Suprapubic skin (tissue), 4 donors: ENCODE measurements at places on chromosomes 12 and 14. TPM values are rescaled to one million over a fixed set of nuclear protein-coding genes. Genes with fewer than 3 reads are reported as not detected.

- no peak for DNase-seq
- H3K36me3 ChIP-seq = no peaks in the 10 kb centered on the region
- H3K4me1 ChIP-seq = peaks cover 40% of the 10 kb centered on the region
- H3K27ac ChIP-seq = no peak overlapping the region
Measured at GRCh38 chr14:52692248-52692962, 3.0 kb downstream of the ERO1A start.

DNA sequence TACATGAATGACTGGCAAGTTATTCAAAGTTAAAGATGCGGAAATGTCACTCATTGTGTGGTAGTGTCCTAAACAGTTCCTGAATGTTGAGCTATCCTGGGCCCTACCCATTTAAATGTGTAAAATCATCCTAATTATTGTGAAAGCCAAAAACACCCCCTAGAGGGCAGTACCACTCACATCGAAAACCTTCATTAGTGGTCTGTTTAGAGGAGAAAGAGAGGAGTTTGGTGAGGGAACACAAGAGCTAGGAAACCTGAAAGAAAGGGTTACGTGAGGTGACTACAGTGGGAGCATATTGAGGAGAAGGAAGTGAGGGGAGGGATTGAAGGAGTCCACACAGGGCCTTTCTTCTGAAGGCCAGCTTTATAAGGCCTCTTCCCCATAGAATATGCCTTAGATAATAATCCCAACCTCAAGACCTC lies 2.5 kb upstream of the TEP1 start:
- no peak overlapping the region for H3K4me3 ChIP-seq
- H3K4me1 ChIP-seq = peaks cover 22% of the 10 kb centered on the region
- DNase-seq = no peak
- no peaks in the 10 kb centered on the region for H3K27me3 ChIP-seq
- H3K36me3 ChIP-seq = no peaks in the 10 kb centered on the region

DNA sequence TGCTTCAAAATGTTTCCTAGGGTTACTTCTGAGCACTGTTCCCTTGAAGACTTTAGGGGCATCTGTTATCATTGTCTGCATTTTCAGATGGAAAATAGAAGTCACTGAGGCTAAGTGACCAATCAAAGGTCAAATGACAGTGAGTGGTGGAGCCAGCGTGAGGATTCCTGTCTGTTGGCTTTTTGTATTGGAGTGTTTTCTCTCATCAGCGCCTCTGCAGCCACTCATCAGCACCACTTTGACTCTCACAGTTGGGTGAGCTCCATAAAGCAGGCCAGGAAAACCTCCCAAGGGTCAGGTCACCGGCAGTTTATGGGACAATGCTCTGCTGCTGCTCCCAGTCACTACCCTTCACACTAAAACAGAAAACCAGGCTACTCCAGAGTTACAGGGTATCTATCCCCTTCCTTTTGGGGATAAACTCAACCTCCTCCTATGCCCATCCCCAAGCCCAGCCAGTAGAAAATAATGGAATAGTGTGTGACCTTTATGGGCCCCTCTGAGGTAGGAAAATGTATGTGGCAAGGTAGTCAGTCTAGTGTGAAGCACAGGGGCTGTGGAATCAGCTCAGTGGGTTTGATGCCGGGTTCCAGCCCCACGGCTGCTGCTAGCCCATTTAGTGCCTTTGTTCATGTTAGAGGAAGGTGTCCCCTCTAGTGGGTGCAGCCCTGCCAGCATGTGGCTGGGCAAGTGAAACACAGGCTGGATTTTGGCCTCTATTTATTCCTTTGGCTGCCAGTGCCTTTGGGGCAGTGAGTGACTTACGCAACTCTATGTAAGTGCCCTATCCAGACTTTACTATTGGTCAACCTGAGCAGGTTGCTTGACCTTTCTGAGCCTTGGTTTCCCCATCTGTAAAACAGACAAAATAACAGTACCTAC lies 133.8 kb upstream of the CPM start:
- no peak overlapping the region for H3K4me3 ChIP-seq
- no peak for DNase-seq
- peaks cover 29% of the 10 kb centered on the region for H3K4me1 ChIP-seq
- H3K36me3 ChIP-seq = no peaks in the 10 kb centered on the region
- H3K27me3 ChIP-seq = no peaks in the 10 kb centered on the region
- no peak overlapping the region for H3K27ac ChIP-seq

- no peaks in the 10 kb centered on the region for H3K36me3 ChIP-seq
- no peak for DNase-seq
- H3K4me3 ChIP-seq = no peak overlapping the region
- no peaks in the 10 kb centered on the region for H3K27me3 ChIP-seq
- no peak overlapping the region for H3K27ac ChIP-seq
- peaks cover 9% of the 10 kb centered on the region for H3K4me1 ChIP-seq
Measured at GRCh38 chr14:55946231-55946630, 172.0 kb upstream of the PELI2 start.

DNA sequence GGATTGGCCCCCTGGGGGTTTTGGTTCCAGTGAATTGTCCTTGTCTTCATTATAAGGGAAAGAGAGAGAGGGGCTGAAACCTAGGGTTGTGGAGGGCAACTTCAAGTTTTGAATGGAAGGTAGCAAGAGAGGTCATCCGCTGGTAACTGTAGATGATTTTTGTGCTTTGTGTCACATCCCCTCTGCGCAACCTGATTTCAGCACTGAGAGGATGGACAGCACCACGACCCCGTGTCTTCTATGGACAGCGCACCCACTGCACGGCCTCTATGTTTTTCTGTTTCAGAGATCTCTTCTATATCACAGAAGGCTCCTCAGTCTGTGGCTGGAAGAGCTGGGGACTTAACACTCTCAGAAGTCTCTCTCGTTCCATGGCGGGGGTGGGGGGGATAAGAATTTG lies 127.0 kb upstream of the RPH3A start:
- no peak overlapping the region for H3K4me3 ChIP-seq
- H3K36me3 ChIP-seq = no peaks in the 10 kb centered on the region
- H3K27ac ChIP-seq = no peak overlapping the region
- H3K4me1 ChIP-seq = no peaks in the 10 kb centered on the region
- H3K27me3 ChIP-seq = peaks cover 24% of the 10 kb centered on the region
- no peak for DNase-seq

DNA sequence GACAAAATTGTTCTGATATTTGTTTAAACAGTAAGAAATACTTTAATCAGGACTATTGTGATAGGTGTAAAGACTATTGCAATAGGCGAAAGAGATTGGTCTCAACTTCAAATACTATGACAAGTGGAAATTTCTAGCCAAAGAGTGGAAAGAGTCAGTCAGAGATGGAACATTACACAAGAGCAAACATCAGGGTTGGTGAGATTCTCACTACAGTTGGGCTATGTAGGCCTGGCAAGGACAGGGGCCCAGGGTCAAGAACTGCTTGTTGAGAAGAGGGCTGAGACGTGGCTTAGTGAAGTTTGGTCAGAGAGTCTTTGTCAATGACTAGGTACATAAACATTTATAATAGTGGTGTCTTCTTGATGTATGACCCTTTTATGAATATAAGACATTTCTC lies 19.4 kb downstream of the CAND1 start:
- peaks cover 7% of the 10 kb centered on the region for H3K36me3 ChIP-seq
- H3K27me3 ChIP-seq = no peaks in the 10 kb centered on the region
- DNase-seq = no peak
- H3K27ac ChIP-seq = no peak overlapping the region

GRCh38 chr12:24778486-24779304 lies 170.2 kb downstream of the BCAT1 start:
- H3K4me3 ChIP-seq = no peak overlapping the region
- no peaks in the 10 kb centered on the region for H3K27me3 ChIP-seq
- H3K36me3 ChIP-seq = no peaks in the 10 kb centered on the region

DNA sequence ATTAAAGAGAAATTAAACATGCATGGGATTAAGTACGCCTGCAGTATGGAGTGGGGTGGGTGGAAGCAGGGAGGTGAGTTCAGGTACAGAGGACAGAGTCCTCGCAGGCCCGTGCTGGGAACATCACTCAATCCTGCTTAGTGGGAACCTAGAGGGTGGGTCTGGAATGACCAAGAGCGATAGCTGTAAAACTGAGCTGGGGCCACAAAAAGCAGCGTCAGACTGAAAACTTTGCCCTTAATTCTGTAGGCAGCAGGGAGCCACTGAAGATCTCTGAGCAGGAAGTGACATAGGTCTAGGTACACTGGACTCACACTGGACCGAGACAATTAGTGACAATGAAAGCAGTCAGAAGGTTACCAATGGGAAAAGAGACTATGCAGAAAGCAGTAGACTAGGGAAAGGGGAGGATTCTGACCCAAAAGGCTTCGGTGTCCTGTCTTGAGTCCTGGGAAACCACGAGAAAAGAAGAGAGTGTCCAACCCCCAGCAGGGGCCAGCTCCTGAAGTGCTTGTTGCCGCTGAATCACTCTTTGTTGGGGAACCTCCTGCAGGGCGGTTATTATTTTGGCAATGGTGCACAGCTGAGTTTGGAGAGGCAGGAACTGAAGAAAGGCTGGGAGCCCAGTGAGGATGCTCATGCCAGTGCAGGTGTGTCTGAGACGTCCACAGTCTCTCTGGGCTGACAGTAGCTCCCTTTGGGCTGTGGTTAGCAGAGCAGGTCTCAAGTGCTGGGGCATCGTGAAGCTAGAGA lies 97.4 kb downstream of the PLXNC1 start:
- no peak overlapping the region for H3K27ac ChIP-seq
- no peaks in the 10 kb centered on the region for H3K4me1 ChIP-seq
- no peak for DNase-seq
- H3K36me3 ChIP-seq = no peaks in the 10 kb centered on the region
- H3K4me3 ChIP-seq = no peak overlapping the region

GRCh38 chr14:30808576-30808975 lies 65.8 kb upstream of the COCH start:
- no peaks in the 10 kb centered on the region for H3K27me3 ChIP-seq
- H3K4me3 ChIP-seq = no peak overlapping the region
- no peak overlapping the region for H3K27ac ChIP-seq
- no peaks in the 10 kb centered on the region for H3K4me1 ChIP-seq
- DNase-seq = no peak

The NABP2 gene
- total RNA-seq = 23.7 TPM

The SERPINA9 gene
- 1.8 TPM for total RNA-seq

The BCL2L14 gene
- not detected for total RNA-seq

The PSMD9 gene
- total RNA-seq = 102 TPM

The PZP gene
- not detected for total RNA-seq
